GDM1 (cell line): ENCODE measurements at places on chromosomes 7 and 10.

DNA sequence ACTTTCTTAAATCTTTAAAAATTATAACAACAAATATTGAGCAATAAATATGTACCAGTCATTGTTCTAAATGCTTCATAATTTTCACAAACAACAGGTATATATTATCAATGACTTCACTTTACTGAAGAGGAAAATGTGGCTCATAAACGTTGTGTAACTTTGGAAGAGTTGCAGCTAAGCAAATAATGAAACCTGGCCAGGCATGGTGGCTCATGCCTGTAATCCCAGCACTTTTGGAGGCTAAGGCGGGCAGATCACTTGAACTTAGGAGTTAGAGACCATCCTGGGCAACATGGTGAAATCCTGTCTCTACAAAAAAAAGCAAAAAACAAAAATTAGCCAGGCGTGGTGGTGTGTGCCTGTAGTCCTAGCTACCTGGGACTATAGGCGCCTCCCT is 71.9 kb upstream of the AMPH start:
- DNase-seq = no peak

DNA sequence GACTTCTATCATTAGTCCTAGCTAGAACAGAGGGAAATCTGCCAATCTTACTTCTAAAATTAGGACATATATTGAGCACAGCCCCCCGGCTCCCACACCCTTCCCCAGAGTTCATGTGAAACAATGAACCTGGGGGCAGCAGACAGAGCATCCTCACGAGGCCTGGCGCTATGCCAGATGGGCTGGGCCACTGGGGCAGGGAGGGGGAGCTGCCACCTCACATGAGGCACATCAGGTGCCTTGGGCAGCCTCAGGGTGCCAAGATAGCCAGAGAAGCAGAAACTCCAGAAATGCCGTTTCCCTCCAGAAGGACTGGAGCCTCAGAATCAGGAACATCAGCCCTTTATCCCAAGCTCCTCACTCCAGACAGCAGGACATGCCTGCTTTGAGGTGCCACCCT is 92.8 kb upstream of the LANCL2 start:
- no peak for DNase-seq

DNA sequence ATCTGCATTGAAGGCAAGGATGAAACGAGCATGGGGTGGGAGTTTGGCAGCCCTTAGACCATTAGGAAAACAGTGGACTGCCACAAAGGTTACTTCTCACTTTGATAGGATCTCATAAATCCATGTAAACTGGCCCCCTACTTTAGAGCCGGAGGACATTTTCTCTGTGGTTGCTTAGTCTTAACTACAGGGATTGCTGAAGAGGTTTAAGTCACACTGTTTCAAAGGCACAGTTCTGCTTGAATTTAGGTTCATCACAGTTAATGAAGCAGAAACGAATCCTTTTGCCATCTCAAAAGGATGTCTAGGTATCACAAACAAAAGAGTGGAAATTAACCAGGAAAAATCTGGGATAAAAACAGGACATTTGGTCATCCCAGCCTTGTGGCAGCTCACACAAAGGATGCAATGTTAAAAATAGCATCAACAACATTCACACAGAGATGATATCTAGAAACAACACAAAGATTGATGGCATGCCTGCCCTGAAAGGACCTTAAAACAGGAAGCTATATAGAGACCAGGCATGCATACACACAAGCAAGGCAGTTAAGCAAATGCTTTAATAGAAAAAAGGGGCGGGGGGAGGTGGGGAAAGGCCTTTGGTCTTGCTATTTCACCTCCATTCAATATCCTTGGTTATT is 74.0 kb downstream of the DOCK4 start:
- DNase-seq = no peak

GRCh38 chr7:85890244-85890811 is 703.5 kb upstream of the SEMA3D start:
- no peak for DNase-seq

DNA sequence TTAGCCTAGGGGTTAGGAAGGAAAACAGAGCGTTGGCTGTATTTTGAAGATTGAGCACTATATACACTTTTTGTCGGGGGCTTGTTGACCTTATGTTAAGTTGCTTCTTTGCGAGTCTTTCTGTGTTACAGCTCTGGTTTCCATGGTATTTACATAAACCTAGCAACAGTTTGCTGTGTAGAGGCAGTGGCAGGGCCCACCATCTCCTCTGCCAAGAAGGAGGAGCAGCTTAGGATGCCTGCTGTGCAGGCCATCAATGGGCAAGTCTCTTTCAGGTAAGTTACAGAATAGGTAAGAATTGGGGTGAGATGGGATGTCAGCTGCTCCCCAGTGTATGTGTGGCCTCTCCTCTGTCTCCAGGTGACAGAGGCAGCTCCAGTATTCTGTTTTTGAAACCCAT is 485.5 kb downstream of the LRMDA start:
- no peak for DNase-seq

DNA sequence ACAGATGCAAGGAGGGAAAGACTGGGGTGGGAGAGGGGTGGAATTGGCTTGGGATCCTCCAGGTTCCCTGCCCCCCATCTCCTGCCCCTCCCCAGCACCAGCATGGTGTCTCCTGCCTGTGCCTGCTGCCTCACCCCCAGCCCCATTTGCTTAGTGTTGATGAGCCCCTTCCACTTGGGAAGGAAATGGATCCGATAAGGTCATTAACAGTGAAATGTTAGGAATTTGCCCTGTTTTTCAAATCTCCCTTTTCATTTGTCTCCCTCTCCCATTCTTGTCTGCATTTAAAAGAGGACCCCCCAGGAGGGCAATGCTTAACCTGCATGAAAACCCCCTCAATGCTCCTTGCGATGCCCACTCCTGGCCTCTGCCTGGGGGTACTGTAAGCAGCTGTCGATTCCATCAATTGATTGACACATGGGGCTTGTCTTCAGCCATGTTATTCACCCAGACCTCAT is 51.5 kb downstream of the HK1 start:
- no peak for DNase-seq

GRCh38 chr7:11185179-11185815 is 211.6 kb downstream of the PHF14 start:
- no peak for DNase-seq

GRCh38 chr7:27051451-27051850 is 44.3 kb downstream of the HOXA1 start:
- DNase-seq = no peak

GRCh38 chr10:101063548-101064414 is 2.0 kb downstream of the KAZALD1 start:
- peak; percentile 77 for DNase-seq

- no peak for DNase-seq
Measured at GRCh38 chr10:93417921-93418320, 64.2 kb downstream of the MYOF start.

GRCh38 chr7:155227004-155227787 is 70.5 kb upstream of the INSIG1 start:
- DNase-seq = no peak

DNA sequence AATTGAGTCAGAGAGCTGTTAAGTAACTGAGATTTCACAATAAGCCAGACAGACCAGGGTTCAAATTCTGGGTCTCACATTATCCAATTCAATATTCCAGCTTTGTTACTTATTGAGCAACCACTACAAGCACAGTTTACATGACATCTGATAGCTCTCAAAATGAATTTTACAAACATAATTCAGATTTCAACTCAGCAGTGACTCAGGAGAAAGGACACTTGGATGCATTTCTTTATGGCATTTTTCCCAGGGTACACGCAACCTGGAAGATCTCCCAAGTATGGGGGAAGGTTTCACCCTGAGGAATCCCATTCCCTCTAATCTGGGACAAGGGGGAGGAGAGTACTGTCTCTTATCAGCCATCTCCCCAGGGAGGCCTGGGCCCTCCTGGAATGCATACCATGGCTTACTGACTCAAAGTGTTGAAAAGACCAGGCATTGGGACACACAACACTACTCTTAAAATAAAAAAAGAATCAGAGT is 102.4 kb downstream of the CFTR start:
- no peak for DNase-seq

DNA sequence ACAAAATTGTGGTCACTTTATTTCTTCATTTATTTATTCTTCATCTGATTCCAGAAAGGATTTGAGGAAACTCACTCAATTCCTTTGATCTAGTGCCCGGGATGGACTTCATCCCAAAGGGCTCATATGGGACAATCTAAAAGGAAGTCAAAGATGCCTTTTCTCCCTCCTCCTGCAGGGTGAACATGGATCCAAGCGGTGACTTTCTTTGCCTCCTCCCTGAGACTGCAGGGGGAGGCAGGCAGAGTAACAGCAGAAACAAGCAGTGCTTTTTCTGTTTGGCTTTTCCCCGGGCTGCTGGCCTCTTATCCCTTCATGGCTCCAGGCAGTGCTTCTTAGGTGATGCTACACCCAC is 10.0 kb upstream of the DNMBP start:
- DNase-seq = no peak

DNA sequence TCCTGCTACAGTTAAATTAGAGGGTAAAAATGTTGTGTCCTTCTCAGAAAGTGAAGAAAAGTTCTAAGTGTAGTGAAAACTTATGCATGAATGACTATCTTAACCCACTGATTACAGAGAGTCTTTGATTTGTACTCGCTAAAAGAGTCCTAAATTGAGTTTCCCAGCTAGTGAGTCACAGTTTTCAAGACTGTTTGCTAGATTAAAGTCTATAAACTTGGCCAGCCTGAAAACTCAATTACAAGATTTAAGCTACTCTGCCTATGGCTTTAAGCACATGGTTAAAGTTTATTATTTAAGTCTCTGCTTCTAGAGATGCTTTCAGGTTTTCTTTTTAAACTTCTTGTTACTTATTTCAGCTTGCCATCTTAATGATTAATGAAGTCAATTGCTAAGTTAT is 44.4 kb downstream of the MRPS24 start:
- no peak for DNase-seq

GRCh38 chr10:49081547-49082275 is 33.6 kb downstream of the VSTM4 start:
- DNase-seq = no peak

DNA sequence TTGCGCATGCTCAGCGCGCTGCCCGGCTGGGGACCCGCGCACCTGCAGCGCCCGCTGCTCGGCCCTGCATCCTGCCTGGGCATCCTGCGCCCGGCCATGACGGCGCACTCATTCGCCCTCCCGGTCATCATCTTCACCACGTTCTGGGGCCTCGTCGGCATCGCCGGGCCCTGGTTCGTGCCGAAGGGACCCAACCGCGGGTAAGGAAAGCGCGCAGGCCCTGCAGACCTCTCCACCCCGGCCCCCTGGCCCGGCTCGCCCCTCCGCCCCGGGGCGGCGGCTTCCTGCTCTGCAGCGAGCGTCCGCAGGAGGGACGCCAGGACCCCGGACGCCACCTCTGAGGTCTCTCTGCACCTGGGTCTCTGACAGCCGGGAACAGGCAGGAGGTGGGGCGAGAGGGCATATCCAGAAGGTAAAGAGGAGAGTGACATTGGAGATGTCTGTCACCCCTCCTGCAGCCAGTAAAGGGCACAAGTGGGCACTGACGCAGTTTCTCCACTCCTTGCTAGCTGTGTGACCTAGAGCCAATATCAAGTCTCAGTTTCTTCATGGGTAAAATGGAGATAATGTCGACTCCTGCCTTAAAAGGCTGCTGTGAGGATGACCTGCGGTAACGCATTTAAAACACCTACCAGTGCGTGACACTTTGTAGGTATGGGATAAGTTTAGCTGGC is 338 bp downstream of the ATP6V0E2 start:
- DNase-seq = no peak

DNA sequence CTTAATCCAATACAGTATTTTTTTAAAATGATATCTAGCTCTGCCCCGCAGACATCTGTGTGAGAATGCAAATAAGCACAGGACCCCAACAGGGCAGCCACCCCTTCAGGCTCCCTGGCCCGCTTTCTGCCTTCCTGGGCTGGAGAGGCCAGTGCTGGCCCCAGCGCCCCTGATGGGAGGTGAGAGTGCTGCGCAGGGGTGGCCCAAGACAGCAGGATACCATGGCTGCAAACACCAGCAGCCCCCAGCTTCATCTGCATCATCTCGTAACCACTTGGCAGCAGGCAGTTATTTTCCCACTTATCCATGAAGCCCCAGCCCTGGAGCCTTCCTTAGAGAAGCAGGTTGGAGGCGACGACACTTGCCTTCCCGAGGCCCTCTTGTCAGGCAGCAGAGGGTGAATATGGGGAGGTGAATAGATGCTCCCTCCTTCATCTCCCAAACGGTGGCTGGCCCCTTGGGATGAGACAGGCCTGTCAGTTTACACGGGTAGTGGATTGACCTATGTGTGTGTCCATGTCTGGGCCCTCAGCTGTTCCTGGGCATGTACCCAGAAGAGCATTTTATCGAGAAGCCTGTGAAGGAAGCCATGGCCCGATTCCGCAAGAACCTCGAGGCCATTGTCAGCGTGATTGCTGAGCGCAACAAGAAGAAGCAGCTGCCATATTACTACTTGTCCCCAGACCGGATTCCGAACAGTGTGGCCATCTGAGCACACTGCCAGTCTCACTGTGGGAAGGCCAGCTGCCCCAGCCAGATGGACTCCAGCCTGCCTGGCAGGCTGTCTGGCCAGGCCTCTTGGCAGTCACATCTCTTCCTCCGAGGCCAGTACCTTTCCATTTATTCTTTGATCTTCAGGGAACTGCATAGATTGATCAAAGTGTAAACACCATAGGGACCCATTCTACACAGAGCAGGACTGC is 71.2 kb downstream of the ALOX5 start:
- DNase-seq = no peak

DNA sequence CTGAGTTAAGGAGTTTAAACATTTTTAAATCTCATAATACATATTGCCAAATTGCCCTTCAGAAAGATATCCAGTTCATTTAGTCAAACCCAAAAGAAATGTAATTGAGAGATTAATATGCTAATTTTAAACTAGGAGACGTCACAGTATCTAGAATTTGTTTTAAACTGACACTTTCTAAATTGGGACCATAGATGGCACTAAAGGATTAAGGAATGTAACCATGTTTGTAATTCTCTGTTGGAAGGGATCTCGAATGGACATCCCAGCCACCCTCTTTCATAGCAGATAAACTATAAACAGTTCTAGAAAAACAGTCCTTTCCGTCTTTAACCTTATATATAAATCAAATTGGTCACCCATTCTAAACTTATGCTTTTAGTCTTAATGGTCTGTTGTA is 30.0 kb upstream of the SAMD9L start:
- DNase-seq = peak; percentile 2

DNA sequence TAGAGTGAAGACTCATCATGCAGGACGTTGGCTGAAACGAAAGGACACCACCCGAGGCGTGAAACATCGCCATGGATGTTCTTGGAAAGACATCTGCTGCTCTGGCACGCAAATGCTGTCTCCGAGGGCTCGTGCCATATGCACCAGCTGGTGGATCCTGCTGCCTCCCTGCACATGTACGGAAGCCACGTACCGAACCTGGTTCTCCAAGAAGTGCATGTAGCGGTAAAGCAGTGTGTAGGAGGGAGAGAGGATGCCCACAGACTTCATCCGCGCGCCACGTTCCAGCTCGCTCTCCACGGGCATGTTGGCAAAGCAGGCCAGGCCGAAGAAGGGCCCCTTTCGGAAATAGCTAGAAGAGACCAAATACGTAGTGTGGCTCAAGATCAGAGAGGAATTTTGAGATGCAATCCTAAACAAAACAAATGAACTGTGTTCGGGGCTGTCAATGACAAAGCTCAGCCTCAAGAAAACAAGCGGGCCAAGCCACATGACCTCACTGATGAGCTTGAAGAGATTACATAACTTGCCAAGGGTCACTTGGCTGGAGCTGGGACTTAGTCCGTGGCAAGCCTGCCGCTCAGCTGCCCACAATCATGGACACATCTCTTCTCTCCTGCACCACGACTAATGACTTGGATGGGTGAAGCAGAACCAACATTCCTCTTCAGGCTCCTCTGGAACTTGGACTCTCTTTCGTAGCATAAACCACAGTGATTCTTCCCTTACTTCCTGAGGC is 16.5 kb downstream of the DENND11 start:
- DNase-seq = no peak

GRCh38 chr7:157669768-157670351 is 333.1 kb downstream of the DNAJB6 start:
- DNase-seq = no peak
